ENCODE measurements at places on chromosomes 3 and 15. TPM values are rescaled to one million over a fixed set of nuclear protein-coding genes. Genes with fewer than 3 reads are reported as not detected.

Gene CRYGS
- 4.8 TPM for total RNA-seq

Gene ABHD17C
- total RNA-seq = 4.0 TPM

Gene ONECUT1
- not detected for total RNA-seq

Gene RBP2
- total RNA-seq = not detected

Gene IFT57
- 28.0 TPM for total RNA-seq

Gene VILL
- 18.7 TPM for total RNA-seq

Gene CTSH
- 257 TPM for total RNA-seq

Gene SNTN
- total RNA-seq = not detected

Gene SLC2A2
- total RNA-seq = not detected

Gene VEPH1
- not detected for total RNA-seq

Gene SEMA5B
- total RNA-seq = not detected

GRCh38 chr3:62046326-62046725 lies 327.0 kb downstream of the FEZF2 start:
- H3K27me3 ChIP-seq = no peaks in the 10 kb centered on the region
- H3K4me1 ChIP-seq = no peaks in the 10 kb centered on the region
- H3K4me3 ChIP-seq = no peak overlapping the region
- H3K27ac ChIP-seq = no peak overlapping the region
- no peak for DNase-seq

DNA sequence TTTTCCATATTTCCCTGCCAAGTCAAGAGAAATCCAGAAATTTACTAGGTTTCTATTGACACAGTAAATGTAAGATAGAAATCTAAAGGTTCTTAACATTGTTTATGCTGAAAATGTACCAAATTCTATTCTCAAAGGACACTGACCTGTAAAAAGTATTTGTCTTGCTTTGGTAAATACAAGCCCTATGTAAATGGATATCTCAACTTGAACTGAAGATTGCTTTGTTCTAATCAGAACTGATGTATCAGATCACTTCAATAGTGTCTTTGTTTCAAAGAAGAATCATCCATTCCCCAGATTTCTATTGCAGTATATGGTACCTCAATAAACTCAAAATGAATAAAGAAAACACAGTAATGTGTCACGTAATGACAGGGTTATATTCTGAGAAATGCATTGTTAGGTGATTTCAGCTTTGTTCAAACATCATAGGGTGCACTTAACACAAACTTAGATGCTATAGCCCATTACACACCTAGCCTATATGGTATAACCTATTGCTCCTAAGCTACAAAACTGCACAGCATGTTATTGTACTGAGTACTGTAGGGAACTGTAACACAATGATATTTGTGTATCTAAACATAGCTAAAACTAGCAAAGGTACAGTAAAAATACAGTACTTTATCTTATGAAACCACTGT lies 143.5 kb upstream of the NECTIN3 start:
- no peak overlapping the region for H3K4me3 ChIP-seq
- peaks cover 5% of the 10 kb centered on the region for H3K27me3 ChIP-seq
- H3K36me3 ChIP-seq = no peaks in the 10 kb centered on the region
- DNase-seq = no peak
- H3K27ac ChIP-seq = no peak overlapping the region
- no peaks in the 10 kb centered on the region for H3K4me1 ChIP-seq

- H3K4me1 ChIP-seq = peaks cover 15% of the 10 kb centered on the region
- DNase-seq = no peak
- no peak overlapping the region for H3K4me3 ChIP-seq
- peaks cover 15% of the 10 kb centered on the region for H3K27me3 ChIP-seq
Observed at GRCh38 chr3:150878996-150879575, 26.2 kb downstream of the MINDY4B start.

DNA sequence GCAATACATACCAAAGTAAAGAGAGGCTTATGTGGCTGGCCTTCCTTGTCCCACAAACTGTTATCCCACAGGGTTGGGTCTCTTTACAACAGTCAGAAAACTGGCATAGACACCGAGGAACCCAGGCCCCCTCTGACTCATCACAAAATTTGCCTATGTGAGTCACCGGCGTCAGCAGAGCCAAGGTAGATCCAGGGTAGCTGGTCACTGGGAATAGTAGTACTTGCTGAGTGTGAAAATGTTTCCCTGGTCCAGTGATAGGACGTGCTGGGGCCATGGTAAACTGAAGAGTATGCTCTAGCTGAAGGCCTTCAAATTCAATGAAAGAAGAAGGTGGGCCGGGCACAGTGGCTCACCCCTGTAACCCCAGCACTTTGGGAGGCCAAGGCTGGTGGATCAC lies 27.1 kb upstream of the SKIL start:
- no peak for DNase-seq
- H3K27me3 ChIP-seq = peaks cover under 1% of the 10 kb centered on the region
- H3K36me3 ChIP-seq = no peaks in the 10 kb centered on the region
- H3K27ac ChIP-seq = no peak overlapping the region
- H3K4me1 ChIP-seq = peaks cover 3% of the 10 kb centered on the region

- H3K27me3 ChIP-seq = peaks cover 52% of the 10 kb centered on the region
- H3K4me3 ChIP-seq = no peak within 1 kb of the TSS
- H3K27ac ChIP-seq = no peak within 1 kb of the TSS
- no peak for DNase-seq
- H3K4me1 ChIP-seq = peaks cover 6% of the 10 kb centered on the region
- H3K36me3 ChIP-seq = no peaks in the 10 kb centered on the region
Observed at GRCh38 chr15:82647045-82647834, at the start of gene CPEB1. TSS of gene CPEB1 (minus strand) at chr15:82647363. CDS start at chr15:82628459, 18,904 bp downstream.

- peaks cover 25% of the 10 kb centered on the region for H3K36me3 ChIP-seq
- DNase-seq = no peak
- no peak overlapping the region for H3K4me3 ChIP-seq
- H3K27me3 ChIP-seq = no peaks in the 10 kb centered on the region
- no peak overlapping the region for H3K27ac ChIP-seq
Observed at GRCh38 chr3:23895181-23895580, 21.6 kb downstream of the NKIRAS1 start.

GRCh38 chr3:31891876-31892455 lies 89.1 kb downstream of the OSBPL10 start:
- H3K27ac ChIP-seq = no peak overlapping the region
- H3K4me1 ChIP-seq = no peaks in the 10 kb centered on the region
- no peaks in the 10 kb centered on the region for H3K36me3 ChIP-seq
- no peak for DNase-seq

GRCh38 chr3:125200731-125201139 lies 11.8 kb downstream of the SLC12A8 start:
- H3K27ac ChIP-seq = no peak overlapping the region
- no peak for DNase-seq
- no peak overlapping the region for H3K4me3 ChIP-seq
- peaks cover 33% of the 10 kb centered on the region for H3K27me3 ChIP-seq
- H3K4me1 ChIP-seq = peaks cover 6% of the 10 kb centered on the region

GRCh38 chr15:101288905-101289513 lies 6.0 kb downstream of the SNRPA1 start:
- no peak overlapping the region for H3K4me3 ChIP-seq
- peaks cover 76% of the 10 kb centered on the region for H3K36me3 ChIP-seq
- peaks cover 55% of the 10 kb centered on the region for H3K4me1 ChIP-seq
- H3K27ac ChIP-seq = peak overlapping the region; percentile 16

DNA sequence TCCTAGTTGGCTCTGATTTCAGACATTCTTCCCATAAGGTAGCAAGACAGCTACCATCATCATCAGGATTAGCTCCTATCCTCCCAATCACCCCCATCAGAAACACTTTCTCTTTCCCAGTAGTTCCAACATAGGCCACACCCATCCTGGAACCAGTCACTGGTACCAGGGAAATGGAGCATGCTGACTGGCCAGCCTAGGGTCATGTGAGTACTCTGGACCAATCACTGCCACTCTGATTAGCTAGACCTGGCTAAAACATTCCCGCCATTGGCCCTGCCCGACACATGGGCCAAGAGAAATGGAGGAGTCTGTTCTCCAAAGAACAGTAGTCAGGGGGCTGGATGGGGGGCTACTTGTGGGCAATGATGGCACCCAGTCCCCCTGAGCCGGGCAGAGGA lies 12.4 kb downstream of the EFCC1 start:
- H3K27me3 ChIP-seq = no peaks in the 10 kb centered on the region
- no peak overlapping the region for H3K4me3 ChIP-seq
- H3K4me1 ChIP-seq = peaks cover 34% of the 10 kb centered on the region
- no peaks in the 10 kb centered on the region for H3K36me3 ChIP-seq

DNA sequence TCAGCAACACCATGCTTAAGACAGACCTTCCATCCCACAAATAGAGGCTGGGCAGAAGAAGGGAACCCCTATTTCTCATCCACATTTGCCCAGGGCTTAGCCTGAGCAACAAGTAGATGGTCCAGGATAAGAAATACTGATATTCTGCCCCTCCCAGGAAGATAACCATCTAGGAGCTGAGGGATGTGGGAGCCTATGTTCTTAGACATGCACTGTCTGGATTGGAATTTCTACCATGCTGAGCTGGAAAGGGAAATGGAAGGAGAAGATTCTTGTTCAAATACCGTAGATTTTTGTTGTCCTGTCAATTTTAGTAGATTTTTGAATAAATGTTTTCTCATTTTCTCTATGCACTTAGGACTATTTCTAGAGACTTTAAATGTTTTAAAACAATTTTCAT lies 450.7 kb upstream of the SEMA6D start:
- H3K27me3 ChIP-seq = no peaks in the 10 kb centered on the region
- no peaks in the 10 kb centered on the region for H3K4me1 ChIP-seq
- H3K27ac ChIP-seq = no peak overlapping the region
- DNase-seq = no peak

GRCh38 chr3:94362393-94362792 lies 299.5 kb downstream of the NSUN3 start:
- H3K27ac ChIP-seq = no peak overlapping the region
- H3K27me3 ChIP-seq = no peaks in the 10 kb centered on the region
- H3K36me3 ChIP-seq = no peaks in the 10 kb centered on the region
- H3K4me3 ChIP-seq = no peak overlapping the region
- no peak for DNase-seq
- no peaks in the 10 kb centered on the region for H3K4me1 ChIP-seq

- no peak for DNase-seq
- peaks cover 8% of the 10 kb centered on the region for H3K27me3 ChIP-seq
- peaks cover 27% of the 10 kb centered on the region for H3K4me1 ChIP-seq
- H3K4me3 ChIP-seq = no peak overlapping the region
- no peak overlapping the region for H3K27ac ChIP-seq
Observed at GRCh38 chr3:195809291-195809785, 2.4 kb downstream of the MUC4 start.

DNA sequence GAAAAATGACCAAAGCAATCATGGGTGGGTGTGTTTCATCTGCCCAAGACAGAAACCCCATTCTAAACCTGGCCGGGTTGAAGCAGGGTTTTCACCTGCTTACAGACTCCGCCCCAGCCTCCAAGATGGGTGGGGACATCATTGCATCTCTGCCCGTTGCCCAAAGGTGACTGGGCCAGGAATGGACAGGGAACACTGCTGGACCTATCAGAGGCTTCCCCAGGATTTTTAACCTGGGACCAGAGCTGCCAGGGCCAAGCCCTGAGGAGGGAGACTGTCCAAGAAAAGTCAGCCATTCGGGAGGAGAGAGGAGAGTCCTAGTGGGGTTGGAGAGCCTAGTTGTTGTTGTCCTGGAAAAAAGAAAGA lies 109.7 kb upstream of the ALDH1A3 start:
- H3K36me3 ChIP-seq = no peaks in the 10 kb centered on the region
- H3K27ac ChIP-seq = no peak overlapping the region
- H3K4me3 ChIP-seq = no peak overlapping the region
- H3K4me1 ChIP-seq = no peaks in the 10 kb centered on the region
- no peaks in the 10 kb centered on the region for H3K27me3 ChIP-seq

Measured in activated CD4-positive, alpha-beta memory T cell treated with anti-CD3 and anti-CD28 coated beads, Interleukin-2, amount 10 ng/mL, durations not matched to agents 7 days and 5 days (primary cell).